ENCODE measurements at places on chromosomes 1 and 21. TPM values are rescaled to one million over a fixed set of nuclear protein-coding genes. Genes with fewer than 3 reads are reported as not detected.

GRCh38 chr1:3584915-3585314 lies 26.4 kb downstream of the MEGF6 start:
- no peak for DNase-seq

GRCh38 chr1:111596499-111596898 lies 23.1 kb upstream of the RAP1A start:
- DNase-seq, result peak; percentile 83

DNA sequence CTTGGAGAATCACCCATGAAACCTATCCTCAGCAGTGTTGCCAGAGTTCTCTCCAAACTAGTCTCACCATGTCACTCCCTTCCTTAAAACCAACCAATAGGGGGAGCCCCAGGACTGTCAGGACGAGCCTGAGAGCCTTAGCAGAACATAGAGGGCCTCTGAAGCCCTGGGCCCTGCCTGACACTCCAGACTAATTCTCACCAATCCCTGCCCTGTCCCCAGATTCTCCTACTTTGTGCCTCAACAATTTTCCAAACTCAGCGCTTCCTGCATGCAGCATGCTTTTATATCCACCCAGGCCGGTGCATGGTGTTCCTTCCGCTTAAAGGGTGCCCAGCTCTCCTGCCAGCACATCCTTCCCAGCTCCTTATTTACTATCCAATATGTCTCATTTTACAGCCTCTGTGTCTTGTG lies 42.7 kb downstream of the HSD3B1 start:
- DNase-seq, result no peak

DNA sequence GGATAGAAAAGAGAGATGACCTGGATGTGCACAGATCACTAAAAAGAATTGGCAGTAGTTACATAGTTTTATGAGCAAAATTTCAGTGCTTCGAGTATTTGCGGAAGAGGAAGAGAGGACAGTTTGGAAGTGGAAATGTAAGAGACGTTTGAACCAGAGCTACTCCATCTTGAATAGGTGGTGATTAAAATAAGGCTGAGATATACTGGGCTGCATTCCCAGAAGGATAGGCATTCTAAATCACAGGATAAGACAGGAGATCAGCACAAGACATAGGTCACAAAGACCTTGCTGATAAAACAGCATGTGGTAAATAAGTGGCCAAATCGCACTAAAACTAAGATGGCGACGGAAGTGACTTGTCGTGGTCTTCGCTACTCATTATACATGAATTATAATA lies 453.3 kb downstream of the COL11A1 start:
- DNase-seq, result no peak

- DNase-seq, result no peak
Measured at GRCh38 chr1:3205815-3206214, 136.8 kb downstream of the PRDM16 start.

DNA sequence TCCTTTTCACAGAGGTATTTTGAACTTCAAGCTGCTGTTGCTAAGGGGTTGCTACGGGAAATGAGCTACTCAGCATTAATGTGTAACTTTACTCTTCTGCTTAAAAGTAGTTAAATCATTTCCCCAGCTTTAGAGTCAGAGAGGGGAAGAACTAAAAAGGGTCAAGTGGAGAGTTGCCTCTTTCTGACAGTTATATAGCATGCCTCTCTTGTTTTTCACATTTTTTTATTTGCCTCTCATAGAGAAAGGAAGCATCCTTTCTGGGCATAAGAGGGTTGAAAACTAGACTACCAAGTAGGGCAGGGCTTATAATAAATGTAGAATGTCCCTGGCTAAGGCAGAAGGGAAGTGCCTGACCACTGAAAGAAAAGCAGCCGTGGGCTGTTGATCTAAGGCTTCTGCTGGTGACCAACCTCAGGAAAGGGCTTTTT lies 10.1 kb upstream of the ELAVL4 start:
- no peak for DNase-seq

GRCh38 chr1:176853503-176853902 lies 311.0 kb downstream of the ASTN1 start:
- no peak for DNase-seq

GRCh38 chr1:30534551-30534940 lies 188.8 kb downstream of the MATN1 start:
- DNase-seq, result no peak

DNA sequence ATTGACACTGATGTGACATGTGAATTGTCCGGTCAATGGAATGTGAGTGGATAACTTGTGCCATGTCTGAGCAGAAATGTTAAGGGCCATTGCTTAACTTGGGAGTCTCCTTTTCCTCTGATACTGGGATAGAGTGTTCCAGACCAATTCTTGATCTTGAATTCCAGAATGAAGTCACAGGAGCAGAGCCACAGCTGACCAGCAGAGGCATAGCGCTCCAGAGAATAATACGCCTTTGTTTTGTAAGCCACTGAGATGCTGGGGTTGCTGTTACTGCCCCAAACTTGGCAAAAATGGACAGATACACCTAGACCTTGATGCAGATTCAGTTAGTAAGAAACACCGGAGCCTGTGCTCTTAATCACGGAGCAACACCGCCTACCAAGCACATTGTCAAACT lies 6.3 kb downstream of the KCNJ6 start:
- DNase-seq, result no peak

The PLA2G2C gene
- total RNA-seq, result not detected

The GJA8 gene
- total RNA-seq, result not detected

The HHIPL2 gene
- total RNA-seq, result 0.22 TPM

The DIP2A gene
- 61.2 TPM for total RNA-seq

The CHD1L gene
- 22.8 TPM for total RNA-seq

The LCA5L gene
- not detected for total RNA-seq

The FAM131C gene
- not detected for total RNA-seq
